ENCODE measurements at places on chromosomes 5 and 9.

- DNase-seq, result no peak
These were observed 32.6 kb upstream of the ANXA1 start for GRCh38 chr9:73118898-73119554.

DNA sequence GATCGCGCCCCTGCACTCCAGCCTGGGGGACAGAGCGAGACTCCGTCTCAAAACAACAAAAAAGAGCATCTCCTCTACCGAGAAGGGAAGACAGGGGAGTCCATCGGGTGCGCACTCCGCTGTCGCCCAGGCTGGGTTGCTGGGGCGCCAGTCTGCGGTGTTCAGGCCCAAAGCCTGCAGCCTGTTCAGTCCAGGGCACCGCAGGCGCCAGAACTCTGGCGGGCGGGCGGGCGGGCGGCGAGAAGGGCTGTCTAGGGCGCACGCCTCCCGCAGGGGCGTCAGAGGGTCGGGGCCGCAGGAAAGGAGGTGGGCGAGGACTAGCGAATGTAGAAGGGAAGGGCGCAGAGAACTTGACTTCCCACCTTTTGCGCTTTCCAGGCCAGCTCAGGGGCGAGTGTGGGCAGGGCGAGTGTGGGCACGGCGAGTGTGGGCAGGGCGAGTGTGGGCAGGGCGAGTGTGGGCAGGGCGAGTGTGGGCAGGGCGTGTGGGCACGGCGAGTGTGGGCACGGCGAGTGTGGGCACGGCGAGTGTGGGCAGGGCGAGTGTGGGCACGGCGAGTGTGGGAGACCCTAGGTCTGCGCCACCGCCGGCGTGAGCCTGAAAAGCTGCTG is 10.5 kb downstream of the PROP1 start:
- no peak for DNase-seq

GRCh38 chr9:92432972-92433548 is 8.8 kb upstream of the OMD start:
- DNase-seq, result no peak

DNA sequence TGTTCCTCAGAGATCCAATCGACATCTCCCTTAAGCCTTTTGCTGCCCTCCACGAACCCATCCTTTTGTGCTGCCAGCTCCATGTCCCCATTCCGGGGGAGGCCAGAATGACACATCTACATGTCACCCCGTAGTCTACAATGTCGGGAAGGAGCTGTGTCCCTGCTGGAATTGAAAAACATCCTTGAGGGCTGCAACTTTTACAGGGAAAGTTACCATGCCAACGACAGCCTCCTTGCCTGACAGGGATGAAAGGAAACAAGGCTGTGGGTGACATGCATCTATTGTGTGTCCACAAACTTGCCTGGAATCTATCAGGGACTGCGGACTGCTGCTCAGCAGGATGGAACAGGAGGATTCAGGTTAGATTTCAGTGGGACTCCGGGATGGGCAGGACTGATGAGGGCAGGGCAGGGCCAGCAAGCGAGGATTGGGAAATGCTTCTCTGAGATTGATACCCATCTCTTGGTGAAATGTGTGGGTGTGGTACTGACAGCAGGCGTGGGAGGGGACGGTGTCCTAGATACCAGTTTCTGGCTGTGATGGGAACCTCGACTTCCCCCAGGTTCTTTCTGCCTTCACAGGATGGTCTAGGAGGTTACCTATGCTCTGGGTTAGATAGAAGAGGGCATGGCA is 25.5 kb downstream of the EGR1 start:
- DNase-seq, result no peak

GRCh38 chr5:171660434-171660833 is 125.2 kb upstream of the SMIM23 start:
- DNase-seq, result no peak

GRCh38 chr5:75140277-75140676 is 87.9 kb upstream of the GCNT4 start:
- DNase-seq, result no peak

DNA sequence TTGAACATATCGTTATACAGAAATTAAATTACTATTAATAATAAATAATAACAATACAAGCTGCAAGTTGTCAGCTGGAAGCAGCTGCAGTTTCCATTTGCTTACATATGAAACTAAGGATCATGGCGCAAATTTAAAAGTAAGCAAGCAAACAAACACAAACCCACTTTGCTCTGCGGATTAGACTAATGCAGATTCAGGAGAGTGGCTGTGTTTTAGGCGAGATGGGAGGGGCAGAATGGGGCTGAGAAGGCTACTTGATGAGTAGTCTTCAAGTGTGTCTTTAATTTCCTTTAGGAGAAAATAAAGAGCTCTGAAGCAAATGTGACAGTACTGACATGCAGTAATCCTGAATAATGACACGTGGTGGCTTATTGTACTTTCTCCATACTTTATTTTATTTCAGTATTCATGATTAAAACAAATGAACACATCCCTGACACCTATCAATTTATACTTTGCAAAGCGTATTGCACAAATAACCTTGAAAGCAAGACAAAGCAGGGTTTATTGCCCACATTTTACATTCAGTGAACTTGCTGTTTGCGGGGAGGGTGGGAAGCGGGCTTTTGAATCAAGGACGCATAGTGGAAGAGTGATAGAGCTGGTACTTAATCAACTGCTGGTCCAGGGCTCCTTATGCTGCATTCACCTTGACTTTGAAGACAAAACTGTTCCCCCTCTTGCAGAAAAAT is 221.4 kb upstream of the TRIM32 start:
- DNase-seq, result no peak

- DNase-seq, result no peak
These were observed 20.2 kb downstream of the IGIP start for GRCh38 chr5:140145818-140146522.

GRCh38 chr5:92758552-92758951 is 822.5 kb downstream of the NR2F1-AS1 start:
- DNase-seq, result no peak

GRCh38 chr5:30581198-30581935 is 612.1 kb upstream of the CDH6 start:
- no peak for DNase-seq

- no peak for DNase-seq
These were observed 53.7 kb upstream of the ADAMTS19 start for GRCh38 chr5:129406440-129406839.

DNA sequence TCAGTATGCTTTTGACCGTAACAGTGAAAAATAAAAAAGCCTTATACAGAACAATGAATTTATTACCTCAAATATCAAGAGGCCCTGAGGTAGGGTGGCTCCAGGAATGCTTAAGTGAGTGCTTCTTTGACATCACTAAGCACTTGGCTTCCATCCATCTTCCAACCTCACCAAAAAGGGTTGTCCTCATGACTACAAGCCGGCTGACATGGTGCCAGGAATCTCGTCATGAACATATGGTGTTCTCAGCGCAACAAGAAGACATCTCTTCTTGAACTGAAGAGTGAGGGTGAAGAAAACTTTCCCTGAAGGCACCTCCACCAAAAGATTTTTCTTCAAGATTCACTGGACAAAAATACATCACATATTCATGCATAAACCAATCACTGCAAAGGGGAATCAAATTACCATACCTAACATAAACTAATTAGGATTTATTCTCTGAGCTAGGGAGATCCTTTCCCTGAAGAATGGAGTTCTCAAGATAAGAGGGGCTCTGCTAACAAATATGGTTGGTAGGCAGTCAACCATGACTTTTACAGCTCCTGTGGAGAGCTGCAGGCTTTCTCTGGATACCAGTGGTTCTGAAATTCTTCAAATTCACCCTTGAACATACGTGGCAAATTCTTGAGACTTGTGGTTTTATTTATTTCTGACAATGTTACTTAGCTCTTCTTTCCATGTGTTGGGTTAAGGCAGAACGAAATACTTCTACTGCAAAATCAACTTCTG is 49.5 kb downstream of the AGXT2 start:
- DNase-seq, result no peak

GRCh38 chr9:89619019-89619418 is 14.2 kb downstream of the GADD45G start:
- DNase-seq, result no peak

DNA sequence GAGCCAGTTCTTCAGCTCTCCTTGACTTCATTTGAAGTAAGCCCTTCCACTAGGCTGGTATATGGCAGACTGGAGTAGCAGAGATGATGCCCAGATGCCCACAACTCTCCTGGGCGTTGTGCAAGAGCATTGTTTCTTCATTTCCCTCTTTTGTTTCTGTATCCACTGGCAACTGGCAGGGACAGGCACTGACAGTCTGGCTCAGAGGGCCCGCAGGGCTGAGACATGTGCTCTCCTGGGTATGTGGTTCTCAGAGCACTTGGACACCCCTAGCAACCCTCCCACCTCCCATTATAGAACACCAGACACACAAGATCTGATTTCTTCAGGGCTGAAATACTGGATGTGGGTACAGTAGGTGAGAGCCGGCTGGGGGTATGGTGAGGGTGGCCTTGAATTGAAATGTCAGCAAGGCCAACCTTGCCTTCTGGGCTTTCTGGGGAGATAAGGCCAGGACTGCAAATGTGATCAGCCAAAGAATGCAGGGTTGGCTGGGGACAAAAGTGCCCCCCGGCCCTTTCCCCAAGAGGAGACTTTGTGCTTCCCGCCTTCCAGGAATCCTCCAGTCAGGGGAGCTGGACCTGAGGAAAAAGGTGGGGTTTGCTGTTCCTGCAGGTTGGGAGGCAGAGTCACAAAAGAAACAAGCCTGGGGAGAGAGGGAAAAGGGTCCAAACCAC is 28.6 kb upstream of the CTNNA1 start:
- DNase-seq, result no peak

DNA sequence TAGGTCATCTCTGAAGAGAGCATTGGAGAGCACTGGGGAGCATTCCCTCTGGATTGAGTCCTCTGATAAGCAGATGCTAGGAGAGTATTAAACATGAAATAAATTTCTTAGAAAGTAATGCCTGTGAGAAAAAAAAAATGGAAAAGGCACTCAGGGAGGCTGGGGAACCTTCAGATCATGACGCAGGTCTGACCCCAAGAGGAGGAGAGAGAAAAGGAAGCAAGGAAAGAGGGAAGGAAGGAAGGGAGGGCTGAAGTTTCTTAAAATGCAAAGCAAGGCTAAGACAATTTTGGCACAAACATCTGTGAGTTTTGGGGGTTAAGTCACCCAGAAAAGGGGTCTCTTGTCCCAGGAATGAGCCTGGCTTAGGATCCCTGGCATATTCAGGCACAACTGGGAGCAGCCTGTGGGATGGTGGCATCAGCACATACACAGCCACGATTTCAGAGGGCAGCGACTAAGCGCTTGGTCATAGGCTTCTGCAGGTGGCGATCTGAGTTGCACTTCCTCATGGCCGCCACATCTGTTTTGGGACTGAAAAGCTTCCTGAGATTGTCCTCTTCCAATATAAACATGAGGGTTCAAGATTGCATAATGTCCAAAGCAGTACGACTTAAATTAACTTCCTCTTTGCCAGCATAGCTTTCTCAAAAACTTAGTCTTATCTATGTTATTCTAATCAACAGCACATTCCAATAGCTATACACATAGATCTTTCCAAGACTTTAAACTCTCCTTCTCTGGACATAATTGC is 692.7 kb downstream of the DNAH5 start:
- no peak for DNase-seq

- no peak for DNase-seq
These were observed 261.7 kb downstream of the TRPM3 start for GRCh38 chr9:70859694-70860093.

GRCh38 chr5:173714551-173715428 is 98.3 kb upstream of the BOD1 start:
- DNase-seq, result no peak

- DNase-seq, result no peak
These were observed 50.0 kb downstream of the CD180 start for GRCh38 chr5:67146574-67146973.

GRCh38 chr9:122325124-122325523 is 45.7 kb upstream of the PTGS1 start:
- no peak for DNase-seq

DNA sequence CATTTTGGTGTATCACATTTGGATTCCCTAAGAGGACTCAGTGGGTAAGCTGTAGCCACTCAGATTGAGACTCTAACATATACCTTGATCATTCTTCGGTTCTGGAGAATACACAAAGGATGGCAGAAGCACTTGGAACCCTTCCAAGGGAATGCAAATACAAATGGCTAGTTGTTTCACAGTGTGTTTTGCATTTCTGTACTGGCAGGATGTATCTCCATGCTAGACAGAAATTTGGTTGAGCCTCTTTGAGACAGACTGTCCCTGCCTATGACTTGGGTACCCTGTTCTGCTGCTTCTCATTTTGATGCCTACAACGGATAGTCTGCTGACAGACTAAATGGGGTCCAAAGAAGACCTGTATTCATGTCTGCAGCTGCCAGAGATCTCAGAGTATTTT is 273.5 kb downstream of the TMEM38B start:
- DNase-seq, result no peak

- DNase-seq, result no peak
These were observed 59.9 kb downstream of the TMEM252 start for GRCh38 chr9:68480807-68481206.

DNA sequence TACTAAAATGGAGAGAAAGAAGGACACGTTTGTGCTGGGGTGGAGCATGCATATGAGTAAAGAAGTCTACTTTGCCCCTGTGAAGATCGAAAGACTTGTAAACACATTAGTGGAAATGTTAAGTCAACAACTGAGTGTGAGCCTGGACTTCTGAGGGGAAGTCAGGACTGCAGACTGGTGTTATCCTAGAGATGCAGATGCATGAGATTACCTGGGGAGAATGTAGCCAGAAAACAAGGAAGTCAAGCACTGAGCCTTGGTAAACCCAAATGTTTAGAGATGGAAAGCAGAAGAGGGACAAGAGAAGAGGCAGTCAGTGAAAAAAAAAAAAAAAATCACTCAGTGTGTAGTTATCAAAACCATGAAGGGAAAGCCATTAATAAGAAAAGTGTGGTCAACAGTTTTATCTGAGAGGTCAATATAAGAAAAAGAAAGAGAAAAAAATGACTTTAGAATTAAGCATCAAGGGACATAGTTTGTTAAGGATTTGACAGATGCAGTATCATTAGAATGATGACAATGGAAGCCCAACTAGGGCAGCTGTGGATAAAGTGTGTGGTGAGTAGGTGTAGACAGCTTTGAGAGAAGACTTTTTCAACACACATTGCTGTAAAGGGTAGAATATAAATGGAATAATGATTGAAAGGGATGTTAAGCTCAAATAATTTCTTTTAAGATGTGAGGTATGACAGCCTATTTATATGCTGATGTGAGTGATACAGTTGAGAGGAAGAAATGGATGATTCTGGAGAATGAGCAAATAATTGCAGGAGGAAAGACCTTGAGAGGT is 22.2 kb downstream of the JAKMIP2 start:
- no peak for DNase-seq

- DNase-seq, result no peak
These were observed 133.3 kb upstream of the C6 start for GRCh38 chr5:41346609-41347008.

- DNase-seq, result no peak
These were observed 2.6 kb downstream of the EBF1 start for GRCh38 chr5:159096924-159097783.

- DNase-seq, result no peak
These were observed 351.8 kb downstream of the EBF1 start for GRCh38 chr5:158747816-158748432.

DNA sequence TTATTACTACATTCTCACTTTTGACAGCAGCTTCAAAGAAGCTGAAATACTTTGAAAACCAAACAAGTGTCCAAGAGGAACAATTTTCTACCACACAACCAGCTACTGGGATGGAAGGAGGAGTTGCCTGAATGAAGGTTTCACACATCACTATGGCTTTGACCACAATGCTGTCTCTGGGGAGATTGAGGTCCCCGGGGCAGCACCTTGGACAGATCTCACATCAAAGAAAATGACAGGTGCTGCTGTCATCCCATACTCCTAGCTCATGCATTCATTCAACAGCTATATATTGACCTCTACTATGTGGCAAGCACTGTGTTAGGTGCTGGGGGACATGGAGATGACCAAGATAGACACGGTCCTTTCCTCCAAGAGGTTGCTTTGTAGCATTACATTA is 233.2 kb upstream of the RASEF start:
- DNase-seq, result no peak
